ENCODE measurements at places on chromosomes 3 and 15.

DNA sequence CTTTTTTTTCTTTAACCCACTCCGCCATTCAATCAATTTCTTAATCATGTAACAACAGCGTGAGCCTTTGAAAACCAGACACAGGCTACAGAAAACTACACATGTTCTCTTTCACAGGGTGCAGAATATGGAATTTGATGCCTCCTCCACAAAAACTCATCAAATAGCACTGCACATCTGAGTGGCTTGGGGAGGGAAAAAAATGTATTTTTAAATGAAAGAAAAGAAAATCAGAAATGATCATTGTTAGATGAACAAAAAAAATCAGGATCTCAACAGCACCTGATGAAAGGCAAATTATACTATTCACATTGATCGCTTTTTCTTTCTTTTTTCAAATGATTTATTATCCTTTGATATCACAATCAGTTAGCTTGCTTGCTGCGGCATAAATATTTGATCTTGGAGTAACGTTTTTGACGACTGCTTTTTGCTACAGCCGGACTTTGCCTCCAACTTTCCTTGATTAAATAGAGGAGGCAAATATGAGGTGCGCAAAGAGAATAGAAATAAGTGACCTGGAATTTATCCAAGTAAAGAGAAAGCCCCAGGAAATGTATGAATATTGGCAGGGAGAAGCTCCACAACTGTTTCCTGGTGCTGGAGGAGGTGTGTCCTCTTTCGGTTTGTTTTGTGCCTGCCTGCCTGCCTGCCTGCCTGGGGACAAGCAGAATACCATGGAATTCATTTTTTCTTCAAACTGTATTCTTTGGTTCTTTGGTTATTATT is 63.1 kb downstream of the EDEM1 start:
- DNase-seq: no peak

DNA sequence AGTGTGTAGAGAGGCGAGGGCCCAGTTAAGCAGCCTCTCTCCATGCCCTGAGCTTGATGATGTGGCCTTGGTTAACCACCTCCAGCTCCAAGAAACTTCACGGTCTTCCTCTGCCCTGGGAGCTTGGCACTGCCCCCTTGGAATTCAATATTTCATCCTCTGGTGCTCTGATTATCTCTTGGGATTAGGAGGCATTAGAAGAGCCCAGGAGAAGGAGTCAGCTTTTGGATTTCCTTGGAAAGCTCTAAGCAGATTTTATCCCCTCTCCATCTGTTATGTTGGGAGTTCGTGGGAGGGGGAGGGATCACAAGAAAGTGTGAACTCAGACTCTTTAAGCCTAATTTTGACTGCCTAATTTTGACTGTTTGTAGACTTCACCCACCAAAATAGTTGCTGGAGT is 132.7 kb upstream of the AGBL1 start:
- DNase-seq: no peak

DNA sequence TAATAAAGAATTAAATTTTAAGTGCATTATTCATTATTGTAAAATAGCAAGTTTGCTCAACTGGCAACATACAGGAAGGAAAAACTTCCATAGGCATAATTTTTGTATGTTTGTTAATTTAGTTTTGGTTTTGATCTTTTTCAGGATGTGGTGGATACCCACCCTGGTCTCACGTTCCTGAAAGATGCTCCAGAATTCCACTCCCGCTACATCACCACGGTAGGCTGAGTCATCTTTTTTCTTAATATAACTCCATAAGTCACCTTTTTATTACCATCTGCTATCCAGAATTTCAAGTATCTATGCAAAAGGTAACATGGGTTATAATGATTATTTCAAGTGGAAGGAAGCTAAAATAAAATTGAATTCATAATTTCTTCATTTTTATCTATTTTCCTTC is 104.8 kb downstream of the PPP2R3A start:
- no peak for DNase-seq

DNA sequence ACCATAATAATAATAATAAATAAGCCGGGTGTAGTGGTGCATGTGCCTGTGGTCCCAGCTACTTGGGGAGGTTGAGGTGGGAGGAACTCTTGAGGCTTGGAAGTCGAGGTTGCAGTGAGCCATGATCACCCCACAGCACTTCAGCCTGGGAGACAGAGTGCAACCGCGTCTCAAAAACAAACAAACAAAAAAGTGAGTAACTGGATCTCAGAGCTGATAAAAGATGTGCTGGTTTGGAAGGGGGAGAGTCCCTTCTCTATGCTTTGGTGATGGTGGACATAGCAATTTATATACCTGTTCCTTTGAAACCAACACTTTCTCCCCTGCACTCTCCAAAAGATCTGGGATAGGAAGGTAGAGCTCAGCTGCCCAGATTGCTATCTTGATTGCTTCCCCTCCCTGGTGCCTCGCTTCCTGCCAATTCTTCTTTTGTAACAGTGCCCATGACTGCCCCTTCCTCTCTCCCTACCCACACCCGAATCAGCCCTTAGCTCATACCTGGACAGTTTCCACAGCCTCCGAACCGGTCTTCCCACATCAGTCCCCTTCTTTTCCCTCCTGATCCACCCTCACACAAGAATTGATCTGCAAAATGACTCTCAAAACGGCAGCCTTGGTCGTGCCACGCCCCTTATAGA is 55.1 kb upstream of the UBE2E1 start:
- no peak for DNase-seq

GRCh38 chr3:23685541-23686258 is 120.1 kb upstream of the UBE2E1 start:
- DNase-seq: no peak

DNA sequence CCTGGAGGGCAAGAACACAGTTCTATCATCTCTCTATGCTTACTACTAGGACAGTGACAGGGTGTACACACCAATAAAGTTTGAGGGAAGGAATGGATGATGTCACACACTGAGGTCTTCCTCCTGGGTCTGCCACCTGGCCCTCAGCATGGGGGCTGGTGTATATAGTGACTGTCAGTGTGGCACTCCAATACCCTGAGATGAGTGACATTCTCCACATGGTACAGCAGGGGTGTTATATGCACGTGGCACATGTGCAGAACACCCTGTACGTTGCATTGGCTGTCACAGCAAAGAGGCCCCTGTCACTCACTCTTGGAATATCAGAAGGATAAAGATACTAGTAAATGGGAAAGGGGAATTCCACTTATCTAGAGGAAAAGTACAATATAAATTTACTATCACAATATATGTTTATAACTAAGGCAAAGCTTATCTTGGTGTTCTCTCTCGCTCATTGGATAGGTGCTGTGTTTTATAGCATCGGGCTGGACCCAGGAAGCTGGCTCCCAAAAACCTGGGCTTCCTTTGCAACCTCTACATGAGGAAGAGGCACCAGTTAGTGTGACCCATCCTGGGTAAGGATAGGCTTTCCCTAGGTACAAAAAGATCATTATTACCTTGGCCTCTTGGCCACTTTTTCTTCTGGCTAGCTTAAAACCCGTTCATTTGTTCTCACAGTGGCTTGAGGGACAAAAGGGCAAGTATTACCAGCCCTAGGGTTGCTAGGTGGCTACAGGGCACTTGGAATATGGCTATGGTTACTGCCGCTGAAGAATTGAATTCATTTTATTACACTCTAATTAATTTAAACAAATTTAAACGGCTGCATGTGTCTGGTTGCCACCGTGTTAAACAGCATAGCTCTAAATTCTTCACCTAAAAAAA is 54.8 kb upstream of the HES1 start:
- no peak for DNase-seq

DNA sequence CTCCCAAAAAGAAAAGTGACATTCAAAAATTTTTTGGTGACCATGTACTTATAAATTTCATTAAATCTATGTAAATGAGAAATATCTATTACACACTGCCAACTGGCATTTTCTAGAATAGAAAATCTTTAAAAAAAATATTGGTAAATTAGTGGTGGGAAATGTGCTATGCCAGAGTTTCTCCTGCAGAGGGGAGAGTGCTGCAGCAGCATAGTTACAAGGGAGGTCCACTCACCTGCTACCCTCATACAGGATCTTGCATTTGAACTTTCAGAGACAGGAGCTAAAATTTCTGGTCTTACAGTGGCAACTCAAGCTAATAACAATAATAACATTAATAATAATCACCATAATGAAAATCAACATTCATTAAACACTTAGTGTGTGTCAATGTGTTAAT is 459.6 kb downstream of the NSUN3 start:
- DNase-seq: no peak

DNA sequence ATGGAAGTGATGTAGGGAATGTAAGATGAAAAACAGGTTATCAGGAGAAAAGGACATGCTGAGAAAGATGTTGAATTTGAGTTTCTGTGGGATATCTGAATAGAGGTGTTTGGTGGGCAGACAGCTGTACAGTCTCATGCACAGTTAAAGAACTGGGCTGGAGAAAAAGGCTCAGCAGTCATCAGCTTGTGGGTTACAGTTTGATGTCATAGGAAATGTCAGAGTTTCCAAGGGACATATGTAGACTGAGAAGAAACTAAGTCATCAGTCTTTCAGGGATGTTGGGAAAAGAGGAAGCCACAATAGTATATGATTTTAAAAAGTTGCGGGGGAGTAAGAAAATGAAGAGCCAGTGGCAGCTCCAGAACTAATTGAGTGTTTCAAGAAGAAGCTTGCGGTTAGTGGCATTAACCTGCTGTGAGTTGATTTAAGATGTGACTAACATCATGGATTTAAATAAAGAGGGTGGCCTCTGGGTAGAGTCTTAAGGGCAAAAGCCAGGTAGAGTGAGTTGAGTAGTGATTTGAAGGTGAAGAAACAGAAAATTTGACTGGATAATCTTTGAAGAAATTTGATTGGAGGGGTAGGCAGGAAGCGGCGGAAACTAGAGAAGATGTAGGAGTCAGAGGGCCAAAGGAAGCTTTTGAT is 24.6 kb downstream of the GORASP1 start:
- no peak for DNase-seq

GRCh38 chr3:79414806-79415205 is 353.0 kb downstream of the ROBO1 start:
- no peak for DNase-seq

DNA sequence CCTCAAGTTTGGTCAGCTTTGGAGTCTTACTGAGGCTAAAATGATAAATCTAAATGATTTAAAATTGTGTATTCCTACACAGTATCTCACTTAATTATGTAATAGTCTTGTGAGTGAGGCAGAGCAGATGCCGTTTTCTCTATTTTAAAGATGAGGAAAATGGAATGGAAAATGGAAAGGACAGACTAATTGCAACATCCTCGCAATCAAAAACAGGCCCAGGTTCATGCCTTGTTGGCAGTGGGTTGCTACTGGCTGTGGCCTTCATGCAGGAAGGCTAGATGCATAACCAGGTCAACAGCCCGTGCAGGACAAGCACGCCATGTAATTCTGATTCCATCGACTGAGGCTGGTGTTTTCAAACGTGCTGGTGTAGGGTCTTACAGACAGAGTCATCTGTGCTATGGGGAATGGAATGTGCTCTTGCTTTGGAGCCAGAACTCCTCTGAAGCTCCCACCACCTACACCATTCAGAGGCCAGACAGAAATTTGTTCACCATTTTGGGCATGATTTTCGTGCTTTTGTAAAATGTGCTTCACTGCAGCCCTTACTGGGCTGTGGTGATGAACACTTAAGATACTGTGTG is 37.9 kb downstream of the MLH1 start:
- no peak for DNase-seq

DNA sequence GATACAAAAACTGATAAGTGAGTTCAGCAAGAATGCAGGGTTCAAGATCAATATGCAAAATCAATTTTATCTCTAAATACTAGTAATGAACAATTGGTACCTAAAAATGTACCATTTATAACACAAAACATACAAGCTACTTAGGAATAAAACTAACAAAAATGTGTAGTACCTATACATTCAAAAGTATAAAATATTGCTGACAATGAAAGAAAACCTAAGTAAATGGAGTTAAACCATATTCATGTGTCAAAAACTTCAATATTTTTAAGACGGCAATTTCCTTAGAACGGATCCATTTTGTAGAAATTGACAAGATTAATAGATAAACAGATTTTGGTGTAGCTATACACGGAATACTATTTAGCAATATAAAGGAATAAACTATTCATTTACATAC is 343.1 kb upstream of the CCDC54 start:
- DNase-seq: no peak

DNA sequence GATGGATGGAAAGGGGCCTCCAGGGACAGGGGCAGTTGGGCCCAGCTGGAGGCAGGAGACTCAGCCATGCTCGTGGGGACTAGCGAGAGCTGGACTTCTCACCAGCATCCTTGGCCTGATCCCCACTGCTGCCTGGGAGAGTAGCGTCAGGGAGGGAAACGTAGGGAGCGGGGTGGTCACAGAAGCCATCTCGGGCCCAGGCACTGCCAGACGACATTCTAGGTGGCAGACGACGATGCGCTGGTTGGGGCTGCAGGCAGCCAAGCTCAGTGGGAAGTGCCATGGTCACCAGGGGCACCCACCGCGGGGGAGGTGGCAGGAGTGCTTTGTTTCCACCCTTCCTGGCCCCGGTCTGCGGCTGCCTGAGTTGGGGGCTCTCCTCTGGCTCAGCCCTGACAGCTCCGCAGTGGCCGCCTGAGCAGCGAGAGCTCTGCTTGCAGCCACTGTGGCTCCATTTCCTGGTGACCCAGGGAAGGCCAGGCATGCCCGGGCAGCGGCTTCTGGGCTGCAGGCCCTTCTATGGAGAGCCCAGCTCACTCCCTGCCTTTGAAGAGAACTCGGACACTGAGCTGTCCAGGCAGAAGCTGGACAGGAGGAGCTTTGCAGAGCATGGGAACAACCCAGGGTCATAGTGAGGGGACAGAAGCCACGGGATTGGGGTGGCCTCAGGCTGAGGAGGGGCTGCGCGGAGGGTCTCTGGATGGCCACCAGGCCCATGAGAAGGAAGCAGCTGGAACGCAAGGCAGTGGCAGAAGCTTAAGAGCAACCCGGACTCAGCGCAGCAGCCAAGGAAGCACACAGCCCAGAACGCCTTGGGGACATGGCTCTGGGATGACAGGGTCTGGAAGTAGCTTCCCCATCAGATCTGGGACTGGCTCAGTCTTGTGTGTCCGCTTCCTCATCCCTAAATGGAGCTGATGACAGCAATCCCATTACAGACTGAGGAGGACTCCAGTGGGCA is 30.8 kb downstream of the KLHL25 start:
- no peak for DNase-seq

- DNase-seq: no peak
Observed at GRCh38 chr3:12195231-12195630, 36.5 kb upstream of the TIMP4 start.

- no peak for DNase-seq
Observed at GRCh38 chr3:196145468-196146262, 63.8 kb upstream of the TFRC start.

GRCh38 chr15:82890338-82890994 is 62.1 kb downstream of the HOMER2 start:
- DNase-seq: no peak

GRCh38 chr3:26291840-26292239 is 330.7 kb upstream of the LRRC3B start:
- no peak for DNase-seq

- DNase-seq: no peak
Observed at GRCh38 chr3:150142936-150143335, 172.2 kb upstream of the PFN2 start.

GRCh38 chr3:53103397-53104296 is 26.6 kb downstream of the RFT1 start:
- no peak for DNase-seq

DNA sequence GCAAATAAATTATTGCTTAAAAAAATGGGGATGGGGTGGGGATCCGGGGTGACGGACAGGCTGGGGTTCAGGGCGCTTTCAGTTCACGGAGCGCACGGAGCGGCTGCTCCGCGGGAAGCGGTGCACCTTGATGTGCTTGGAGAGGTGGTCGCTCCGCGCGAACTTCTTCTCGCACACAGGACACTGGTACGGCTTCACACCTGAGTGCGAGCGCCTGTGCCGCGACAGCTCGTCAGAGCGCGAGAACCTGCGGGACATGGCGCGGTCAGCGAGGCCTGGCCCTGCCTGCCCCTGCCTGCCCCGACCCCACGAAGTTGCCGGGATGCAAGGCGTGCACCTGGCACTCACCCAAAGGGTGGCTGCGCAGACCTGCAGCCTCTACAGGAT is 13.6 kb downstream of the KLF15 start:
- no peak for DNase-seq
